Spinal cord (tissue), 10 donors: ENCODE measurements at places on chromosomes 3 and 15. TPM values are rescaled to one million over a fixed set of nuclear protein-coding genes. Genes with fewer than 3 reads are reported as not detected.

CTXN2 gene
- total RNA-seq = 2.0 TPM

AADAC gene
- total RNA-seq = 0.11 TPM

LDHAL6B gene
- not detected for total RNA-seq

FBXO40 gene
- 0.10 TPM for total RNA-seq

MKRN3 gene
- total RNA-seq = 7.4 TPM

PPP1R14D gene
- total RNA-seq = not detected

RTP4 gene
- total RNA-seq = 1.2 TPM

TP63 gene
- 3.9 TPM for total RNA-seq

SH2D7 gene
- total RNA-seq = not detected

ATOSA gene
- total RNA-seq = 86.8 TPM

ADAMTS9 gene
- total RNA-seq = 62.1 TPM

PLD1 gene
- total RNA-seq = 63.3 TPM

GNAT1 gene
- not detected for total RNA-seq

SLC12A8 gene
- 4.2 TPM for total RNA-seq

CHRNA3 gene
- total RNA-seq = 4.5 TPM

TM6SF1 gene
- 15.6 TPM for total RNA-seq
